Urinary bladder (tissue), 4 donors: ENCODE measurements at places on chromosomes 12 and 14. TPM values are rescaled to one million over a fixed set of nuclear protein-coding genes. Genes with fewer than 3 reads are reported as not detected.

GRCh38 chr12:27462851-27463250, 16.3 kb downstream of the SMCO2 start:
- no peak for DNase-seq

GRCh38 chr14:94356379-94357056, 31.9 kb downstream of the SERPINA1 start:
- DNase-seq: no peak

DNA sequence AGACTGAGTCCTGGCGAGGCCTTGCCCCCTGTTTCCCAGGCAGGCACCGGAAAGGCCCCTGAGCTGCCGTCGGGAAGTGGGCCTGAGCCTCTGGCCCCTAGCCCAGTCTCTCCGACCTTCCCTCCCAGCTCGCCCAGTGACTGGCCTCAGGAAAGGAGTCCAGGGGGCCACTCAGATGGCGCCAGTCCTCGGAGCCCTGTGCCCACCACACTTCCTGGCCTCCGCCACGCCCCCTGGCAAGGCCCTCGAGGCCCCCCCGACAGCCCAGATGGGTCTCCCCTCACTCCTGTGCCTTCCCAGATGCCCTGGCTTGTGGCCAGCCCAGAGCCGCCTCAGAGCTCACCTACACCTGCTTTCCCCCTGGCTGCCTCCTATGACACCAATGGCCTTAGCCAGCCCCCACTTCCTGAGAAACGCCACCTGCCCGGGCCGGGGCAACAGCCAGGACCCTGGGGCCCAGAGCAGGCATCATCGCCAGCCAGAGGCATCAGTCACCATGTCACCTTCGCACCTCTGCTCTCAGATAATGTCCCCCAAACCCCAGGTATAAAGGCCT, 10.9 kb downstream of the TNS2 start:
- DNase-seq: no peak

DNA sequence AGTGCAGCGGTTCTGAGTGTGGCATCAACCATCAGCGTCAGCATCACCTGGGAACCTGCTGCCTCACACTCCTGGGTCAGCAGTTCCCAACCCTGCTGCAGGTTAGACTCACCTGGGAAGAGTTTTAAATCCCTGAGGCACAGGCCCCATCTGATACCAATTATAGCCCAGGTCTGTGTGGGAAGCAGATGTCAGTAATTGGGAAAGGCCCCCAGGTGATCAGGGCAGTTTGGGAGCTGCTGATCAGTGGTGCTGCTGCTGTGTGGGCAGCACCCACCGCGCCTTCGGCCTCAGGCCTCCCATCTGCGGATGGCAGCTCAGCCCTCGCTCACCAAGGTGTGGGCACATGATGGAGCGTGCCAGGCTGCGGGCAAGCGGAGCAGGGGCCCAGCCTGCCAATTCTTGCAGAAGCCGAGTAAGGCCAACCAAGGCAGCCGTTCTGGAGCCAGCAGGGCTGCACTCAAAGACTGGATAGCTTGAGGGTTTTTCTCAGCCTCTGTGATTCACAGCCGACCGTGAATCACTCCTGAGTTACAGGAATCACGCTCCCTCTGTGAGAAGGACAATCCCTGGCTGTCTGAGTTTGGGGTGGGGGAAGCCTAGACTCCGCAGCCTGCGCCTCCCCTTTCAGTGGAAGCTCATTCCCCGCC, 155.6 kb upstream of the SFSWAP start:
- no peak for DNase-seq

DNA sequence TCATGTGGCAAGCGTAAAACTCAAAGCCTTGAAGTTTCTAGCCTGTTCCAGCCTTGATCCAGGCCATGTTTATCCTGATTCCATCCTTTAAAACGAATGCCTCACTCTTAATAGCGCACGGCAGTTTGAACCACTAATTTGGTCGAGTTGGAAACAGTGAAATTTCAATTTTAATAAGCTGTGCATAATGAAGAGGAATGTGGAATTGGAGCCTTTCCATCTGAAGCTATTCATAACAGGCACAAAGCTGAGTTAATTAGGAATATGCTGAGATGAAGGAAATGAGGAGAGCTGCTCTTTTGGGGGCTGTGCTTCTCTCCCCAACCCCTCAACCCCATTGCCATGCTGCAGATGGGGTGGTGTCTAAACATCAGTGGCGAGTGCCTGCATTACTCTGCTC, 70.7 kb downstream of the PTPN11 start:
- no peak for DNase-seq

- no peak for DNase-seq
Measured at GRCh38 chr12:81558031-81558430, 201.1 kb downstream of the PPFIA2 start.

- no peak for DNase-seq
Measured at GRCh38 chr12:65828711-65829339, 4.5 kb downstream of the HMGA2 start.

- no peak for DNase-seq
Measured at GRCh38 chr12:58288190-58288589, 346.8 kb downstream of the ATP23 start.

DNA sequence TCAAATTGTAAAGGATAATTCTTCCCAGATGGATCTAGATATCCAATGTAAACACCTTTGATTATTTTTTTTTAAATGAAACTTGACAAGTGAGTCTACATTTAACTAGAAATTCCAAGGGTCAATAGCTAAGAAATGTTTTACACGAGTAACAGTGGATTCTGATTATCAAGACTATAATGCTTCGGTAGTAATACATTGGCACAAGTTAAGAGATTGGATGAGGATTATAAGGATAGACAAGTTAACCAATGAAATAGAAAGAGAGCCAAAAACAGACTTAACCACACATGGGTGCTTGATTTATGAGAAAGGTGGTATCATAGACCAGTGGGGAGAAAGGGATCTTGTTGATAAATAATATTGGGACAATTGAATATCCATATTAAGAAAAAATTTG, 40.3 kb upstream of the PCED1B start:
- no peak for DNase-seq

The HCFC2 gene
- 13.7 TPM for polyA plus RNA-seq

The KRT6B gene
- not detected for polyA plus RNA-seq
